Stimulated activated CD8-positive, alpha-beta memory T cell treated with anti-CD3 and anti-CD28 coated beads, Interleukin-2, amount 100 ng/mL, for 1 hour (primary cell): ENCODE measurements at places on chromosomes 13 and 19.

GRCh38 chr19:10830931-10831779 is 4.9 kb downstream of the TMED1 start:
- DNase-seq, result no peak

GRCh38 chr19:16417660-16418596 is 53.8 kb downstream of the EPS15L1 start:
- peak; percentile 31 for DNase-seq

- DNase-seq, result no peak
Observed at GRCh38 chr13:43782686-43783085, 4.1 kb downstream of the ENOX1 start.

GRCh38 chr19:30086916-30087315 is 144.9 kb downstream of the URI1 start:
- DNase-seq, result no peak

- no peak for DNase-seq
Observed at GRCh38 chr19:23310729-23311211, 60.6 kb upstream of the ZNF724 start.

DNA sequence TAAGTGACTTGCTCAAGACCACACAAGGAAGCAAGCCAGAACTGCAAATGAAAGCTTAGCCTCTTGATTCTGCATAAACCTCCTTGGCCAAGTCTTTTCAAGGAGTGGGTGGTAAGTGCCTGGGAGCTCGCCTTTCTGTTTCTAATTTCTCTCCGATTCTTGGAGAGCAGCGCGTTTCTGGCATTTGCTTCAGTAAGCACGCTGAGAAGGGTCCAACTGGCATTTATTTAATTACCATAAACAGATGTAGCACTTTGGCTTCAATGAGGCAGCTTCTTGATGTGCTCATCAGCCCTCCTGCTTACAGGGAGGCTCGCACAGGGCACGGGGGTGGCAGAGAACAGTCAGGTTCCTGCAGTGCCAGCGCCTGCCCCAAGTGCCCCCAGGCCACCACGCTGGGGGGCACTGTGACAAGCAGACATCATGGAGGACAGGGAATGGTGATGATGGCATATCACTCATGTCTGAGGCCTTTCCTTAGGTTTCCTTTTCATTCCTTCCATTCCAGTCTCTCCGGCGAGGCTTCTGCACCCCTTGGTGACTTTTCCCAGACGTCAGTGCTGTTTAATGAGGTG is 13.3 kb downstream of the SIAH3 start:
- DNase-seq, result no peak

- no peak for DNase-seq
Observed at GRCh38 chr13:59651479-59651878, 512.2 kb downstream of the DIAPH3 start.

GRCh38 chr13:65582160-65582559 is 1648.0 kb downstream of the PCDH9 start:
- no peak for DNase-seq

- no peak for DNase-seq
Observed at GRCh38 chr13:108267347-108267746, 2.2 kb upstream of the TNFSF13B start.
